ENCODE measurements at places on chromosomes 1 and 21.

GRCh38 chr1:56478734-56479133, 100.6 kb downstream of the PLPP3 start:
- DNase-seq, result no peak

- no peak for DNase-seq
Measured at GRCh38 chr21:36706951-36707762, 8.2 kb downstream of the SIM2 start.

DNA sequence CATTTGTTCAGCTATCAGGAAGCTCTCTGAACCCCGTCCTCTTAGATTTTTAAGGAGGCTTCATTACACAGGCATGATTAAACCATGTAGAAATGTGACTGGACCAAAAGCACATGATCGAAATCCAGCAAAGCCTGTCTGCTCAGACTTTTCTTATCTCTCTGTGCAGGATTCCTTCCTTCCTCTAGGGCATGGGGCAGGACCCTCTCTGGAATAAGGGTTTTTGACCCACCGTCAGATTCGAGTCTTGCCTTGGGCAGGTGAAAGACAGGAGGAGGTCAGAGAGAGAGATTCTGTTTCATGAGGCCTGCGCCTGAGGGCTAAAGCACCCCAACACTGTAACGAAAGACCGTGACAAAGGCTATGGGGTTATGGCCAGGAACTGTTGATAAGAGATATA, 136.8 kb downstream of the RHOU start:
- no peak for DNase-seq

DNA sequence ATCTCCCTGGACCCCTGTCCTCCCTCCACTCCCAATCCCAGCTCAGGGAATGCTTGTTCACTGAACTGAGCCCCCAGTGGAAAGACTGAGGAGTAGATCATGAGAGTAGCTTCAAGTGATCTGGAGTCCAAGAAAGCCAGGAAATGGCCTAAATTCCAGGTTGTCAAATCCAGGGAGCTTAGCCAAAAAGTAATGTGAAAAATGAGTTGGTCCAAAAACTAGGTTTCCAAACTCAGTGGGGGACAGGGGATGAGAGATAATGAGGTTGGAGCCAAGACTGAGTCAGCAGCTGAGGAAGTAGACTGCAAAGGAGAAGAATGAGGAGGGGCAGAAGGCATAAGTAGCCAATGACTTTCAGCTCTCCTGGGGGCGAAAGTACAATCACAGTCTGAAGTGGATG, 284.1 kb upstream of the BEND5 start:
- DNase-seq, result no peak

DNA sequence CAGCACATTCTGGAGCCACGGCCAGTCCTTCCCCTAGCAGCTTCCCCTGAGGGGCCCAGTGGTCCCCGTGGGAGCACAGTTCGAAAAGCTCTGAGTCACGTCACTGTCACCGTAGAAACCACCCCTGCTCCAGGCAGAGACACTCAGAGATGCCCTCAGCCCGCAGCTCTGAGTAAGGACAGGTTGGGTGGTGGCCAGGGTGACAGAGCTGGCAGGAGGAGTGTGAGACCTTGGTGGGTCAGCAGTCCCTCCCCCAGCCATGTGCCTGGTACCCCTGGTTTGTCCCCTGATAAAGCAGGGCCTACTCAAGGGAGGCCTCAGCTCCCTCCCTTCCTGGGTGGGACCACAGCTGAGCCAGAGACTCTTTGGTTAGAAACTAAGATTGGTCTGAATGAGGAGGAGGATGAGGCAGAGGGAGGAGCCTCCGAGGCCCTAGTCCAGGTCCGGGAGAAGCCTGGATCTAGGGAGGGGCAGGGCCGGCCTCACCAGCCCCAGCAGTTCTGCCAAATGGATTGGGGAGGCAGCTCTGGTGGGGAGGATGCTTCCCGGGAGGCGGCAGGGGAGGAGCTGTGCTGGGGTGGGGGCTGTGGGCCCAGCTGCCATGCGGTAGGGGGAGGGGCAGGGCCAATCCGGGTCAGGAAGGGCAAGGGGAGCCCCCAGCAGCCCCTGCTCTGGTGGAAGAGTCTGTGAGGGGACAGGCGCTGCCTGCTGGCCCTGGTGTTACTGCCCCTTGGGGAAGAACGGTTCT, 55.2 kb downstream of the SLC9A1 start:
- no peak for DNase-seq

- DNase-seq, result no peak
Measured at GRCh38 chr1:40938393-40938792, 41.1 kb upstream of the CTPS1 start.

GRCh38 chr21:44364151-44365053, 11.0 kb downstream of the TRPM2 start:
- DNase-seq, result no peak

DNA sequence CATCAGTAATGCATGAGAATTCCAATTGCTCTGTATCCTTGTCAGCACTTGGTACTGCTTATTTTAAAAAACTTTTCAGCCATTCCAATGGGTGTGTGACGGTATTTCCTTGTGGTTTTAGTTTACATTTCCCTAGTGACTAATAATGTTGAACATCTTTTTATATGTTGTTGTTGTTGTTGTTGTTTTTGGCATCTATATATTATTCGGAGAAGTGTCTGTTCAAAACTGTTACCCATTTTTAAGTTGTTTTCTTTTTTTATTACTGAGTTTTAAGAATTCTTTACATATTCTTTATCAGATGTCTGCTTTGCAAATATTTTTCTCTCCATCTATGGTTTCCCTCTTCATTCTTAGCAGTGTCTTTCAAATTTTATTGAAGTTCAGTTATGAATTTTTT, 231.1 kb upstream of the POU3F1 start:
- DNase-seq, result no peak

- DNase-seq, result no peak
Measured at GRCh38 chr21:38531039-38531541, 32.8 kb upstream of the ERG start.

GRCh38 chr1:65065524-65066418, 82.2 kb upstream of the AK4 start:
- DNase-seq, result no peak

DNA sequence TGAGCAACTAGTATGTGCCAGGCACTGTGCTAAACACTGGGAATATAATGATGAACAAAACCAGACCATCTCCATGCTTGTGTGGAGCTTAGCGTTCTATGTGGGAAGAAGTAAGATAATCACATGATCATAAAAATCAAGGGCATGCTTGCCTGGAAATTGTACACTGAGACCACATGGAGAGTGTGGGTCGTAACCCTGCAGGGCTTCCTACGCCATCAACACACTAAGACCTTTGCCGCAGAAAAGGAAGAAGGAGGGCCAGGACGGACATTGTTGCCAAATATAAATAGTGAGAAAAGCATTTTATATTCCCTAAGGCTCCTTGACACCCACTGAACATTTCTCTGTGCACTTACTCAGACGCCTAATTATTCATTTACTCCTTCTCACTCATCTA, 388.1 kb upstream of the VAMP3 start:
- no peak for DNase-seq

DNA sequence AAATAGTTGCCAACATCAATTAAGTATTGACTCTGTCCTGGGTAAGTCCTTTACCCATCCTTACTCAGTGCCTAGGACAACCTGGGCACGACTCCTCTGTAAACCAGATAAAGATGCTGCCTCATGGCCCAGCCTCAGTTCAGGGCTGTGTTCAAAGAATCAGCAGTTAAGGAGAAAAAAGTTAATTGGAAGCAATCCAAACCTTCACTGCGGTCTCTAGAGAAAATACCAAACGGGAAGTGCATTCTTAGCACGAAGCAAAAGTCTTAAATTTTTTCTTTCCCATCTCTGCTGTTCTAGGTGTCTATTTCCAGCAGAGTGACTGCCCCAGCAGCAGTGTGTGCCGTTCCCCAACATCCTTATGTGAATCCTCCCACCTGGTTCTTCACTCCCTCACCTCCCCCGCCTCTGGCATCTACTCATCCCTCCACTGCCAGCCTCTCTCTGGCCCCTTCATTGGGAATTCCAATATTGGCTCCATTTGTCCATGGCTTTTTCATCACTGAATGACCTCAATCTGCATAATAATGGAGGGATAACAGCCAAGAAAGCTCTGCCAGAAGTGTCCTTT, 23.2 kb downstream of the KANK4 start:
- no peak for DNase-seq

GRCh38 chr1:246152986-246153431, 354.1 kb downstream of the SMYD3 start:
- DNase-seq, result no peak

- DNase-seq, result no peak
Measured at GRCh38 chr1:20682571-20683236, 21.5 kb upstream of the DDOST start.

DNA sequence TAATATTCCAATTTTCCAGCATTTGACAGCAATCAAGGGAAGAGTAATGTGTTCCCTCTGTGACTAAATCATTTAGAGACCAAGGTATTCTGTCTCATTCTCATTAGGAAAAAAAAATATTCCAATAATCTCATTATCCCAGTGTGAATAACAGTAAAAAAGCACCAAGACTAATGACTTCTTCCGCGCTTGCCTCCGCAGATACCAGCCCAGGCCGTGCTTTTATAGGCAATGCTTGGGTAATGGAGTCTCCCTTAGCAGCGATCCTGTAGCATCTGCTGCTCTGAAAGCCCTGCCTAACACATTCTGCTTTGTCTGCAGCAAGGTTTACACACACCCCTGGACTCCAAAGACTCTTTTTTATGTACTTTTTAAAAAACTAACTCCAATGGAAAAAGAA, 470.0 kb upstream of the CAMK1G start:
- DNase-seq, result no peak

GRCh38 chr1:171730052-171730451, 11.8 kb downstream of the VAMP4 start:
- DNase-seq, result no peak

GRCh38 chr1:172398193-172398592, 22.3 kb upstream of the C1orf105 start:
- DNase-seq, result no peak

DNA sequence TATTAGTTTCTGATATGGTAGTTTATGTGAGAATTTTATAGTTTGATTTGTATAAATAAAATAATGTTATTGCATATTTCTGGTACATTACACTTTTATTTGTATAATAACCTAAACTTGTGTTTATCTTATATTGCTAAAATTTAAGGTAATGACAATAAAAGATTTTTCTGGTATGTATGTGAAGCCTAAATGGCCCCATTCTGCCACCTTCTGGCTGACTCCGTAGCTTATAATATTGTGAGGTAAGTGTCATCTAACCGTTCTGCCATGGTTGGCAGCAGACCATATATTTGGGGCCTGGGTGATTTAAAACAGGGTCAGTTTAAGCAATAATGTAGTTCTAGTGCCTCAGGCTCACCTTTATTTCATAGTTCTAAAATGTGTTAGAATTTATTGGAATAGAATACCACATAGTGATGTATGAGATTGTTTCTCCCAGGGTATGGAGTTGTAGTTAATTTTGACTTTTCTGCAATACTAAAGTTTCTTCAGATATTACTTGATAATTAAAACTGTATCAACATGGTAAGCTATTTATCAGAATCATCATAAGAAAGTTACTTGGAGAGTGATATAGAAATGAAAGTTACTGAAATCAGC, 21.2 kb upstream of the PRKACB start:
- DNase-seq, result peak; percentile 4

GRCh38 chr1:227774051-227774731, 39.0 kb downstream of the SNAP47 start:
- DNase-seq, result peak; percentile 27

DNA sequence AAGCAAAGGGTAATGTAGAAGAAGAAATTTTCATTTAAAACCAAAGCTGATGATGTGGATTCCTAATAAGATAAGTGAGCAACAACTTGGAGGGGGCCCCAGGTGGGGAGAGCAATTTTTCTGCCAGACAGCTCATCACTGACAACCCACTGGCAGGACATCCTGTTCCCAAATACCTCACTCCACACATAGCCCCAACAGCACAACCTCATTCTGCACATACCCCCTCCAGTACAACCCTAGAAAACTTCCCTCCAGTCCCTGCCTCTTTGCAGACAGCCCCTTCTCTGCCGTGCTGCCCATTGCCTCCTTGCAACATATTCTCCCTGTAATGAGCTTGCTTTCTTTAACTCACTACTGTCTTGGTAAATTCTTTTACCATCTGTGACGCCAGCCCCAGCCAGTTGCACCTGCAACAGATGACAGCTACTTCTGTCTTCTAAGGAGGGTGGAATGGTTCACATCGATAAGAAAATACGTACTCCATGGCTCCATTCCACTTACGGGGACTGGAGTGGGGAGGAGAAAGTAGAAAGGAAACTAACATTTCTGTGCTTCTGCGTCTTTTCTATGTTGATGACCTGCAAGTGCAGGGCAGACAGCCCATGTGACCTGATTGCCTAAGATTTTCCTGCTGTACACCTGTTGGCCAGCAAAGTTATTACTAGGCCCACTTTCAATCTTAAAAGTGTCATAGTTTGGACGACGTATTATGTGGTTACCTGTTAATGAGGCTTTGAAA, 14.7 kb downstream of the RHEX start:
- peak; percentile 12 for DNase-seq

GRCh38 chr1:103448560-103448959, 76.9 kb upstream of the RNPC3 start:
- no peak for DNase-seq

- no peak for DNase-seq
Measured at GRCh38 chr1:55388960-55389359, 173.8 kb upstream of the USP24 start.

DNA sequence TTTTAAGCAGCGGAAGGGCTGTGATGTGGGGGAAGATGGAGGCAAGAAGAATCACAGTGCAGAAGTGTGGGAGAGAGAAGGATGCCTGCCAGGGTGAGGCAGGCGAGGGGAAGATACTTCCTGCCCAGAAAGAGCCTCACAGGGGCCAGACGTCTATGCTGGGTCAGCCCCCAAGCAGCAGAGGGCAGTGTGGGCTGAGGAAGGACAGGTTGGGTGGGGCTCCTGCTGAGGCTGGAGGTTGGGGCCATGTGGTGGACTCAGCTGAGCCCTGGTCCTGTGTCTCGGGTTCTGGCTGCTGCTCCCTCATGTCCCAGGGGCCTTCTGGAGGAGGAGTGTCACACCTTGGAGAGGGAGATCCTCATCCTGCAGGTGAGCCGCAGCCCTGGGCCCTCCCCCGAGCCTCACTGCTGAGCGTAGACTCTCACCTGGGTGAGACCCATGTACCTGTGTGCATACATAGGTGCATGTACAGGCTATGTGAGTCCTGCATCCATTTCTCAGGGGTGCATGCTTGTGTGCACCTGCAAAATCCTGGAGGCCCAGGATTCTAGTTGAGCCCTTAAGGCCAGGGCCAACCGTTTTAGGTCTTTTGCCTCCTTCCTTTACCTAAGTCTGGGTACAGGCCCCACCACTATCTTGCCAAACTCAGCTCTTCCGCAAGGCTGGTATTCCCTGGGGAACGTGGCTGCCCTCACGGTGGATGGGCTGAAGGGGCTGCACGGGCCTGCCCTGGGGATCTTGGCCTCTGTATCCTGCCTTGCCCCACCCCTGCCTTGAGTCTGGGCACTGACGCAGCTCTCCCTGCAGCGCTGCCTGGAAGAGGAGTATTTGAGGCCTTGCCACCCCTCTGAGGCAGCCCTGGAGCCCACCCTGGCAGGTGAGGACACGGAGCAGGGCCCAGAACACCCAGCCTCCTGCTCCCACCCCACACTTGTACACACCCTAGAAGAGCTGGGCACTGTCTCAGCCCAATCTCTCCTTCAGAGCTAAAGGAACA, 3.7 kb downstream of the CCDC24 start:
- DNase-seq, result no peak

Data from CD4-positive, CD25-positive, alpha-beta regulatory T cell (primary cell).